ENCODE measurements at places on chromosomes 16 and 17. TPM values are rescaled to one million over a fixed set of nuclear protein-coding genes. Genes with fewer than 3 reads are reported as not detected.

The TEKT3 gene
- polyA plus RNA-seq: 1.2 TPM

The KRTAP2-2 gene
- polyA plus RNA-seq: not detected

The PRR35 gene
- 9.4 TPM for polyA plus RNA-seq

The HNF1B gene
- 112 TPM for polyA plus RNA-seq

The TEX14 gene
- 1.0 TPM for polyA plus RNA-seq

The SLFN12 gene
- 13.9 TPM for polyA plus RNA-seq

The ZPBP2 gene
- polyA plus RNA-seq: not detected

The ITGAD gene
- polyA plus RNA-seq: 0.09 TPM

The RPRML gene
- not detected for polyA plus RNA-seq

The TBC1D3C gene
- not detected for polyA plus RNA-seq

The CIAO2B gene
- polyA plus RNA-seq: 62.2 TPM

The SYNGR3 gene
- polyA plus RNA-seq: 1.9 TPM

The ANKFN1 gene
- 1.0 TPM for polyA plus RNA-seq

Data from left renal pelvis (tissue), 4 donors.